ENCODE measurements at places on chromosomes 7 and 10.

DNA sequence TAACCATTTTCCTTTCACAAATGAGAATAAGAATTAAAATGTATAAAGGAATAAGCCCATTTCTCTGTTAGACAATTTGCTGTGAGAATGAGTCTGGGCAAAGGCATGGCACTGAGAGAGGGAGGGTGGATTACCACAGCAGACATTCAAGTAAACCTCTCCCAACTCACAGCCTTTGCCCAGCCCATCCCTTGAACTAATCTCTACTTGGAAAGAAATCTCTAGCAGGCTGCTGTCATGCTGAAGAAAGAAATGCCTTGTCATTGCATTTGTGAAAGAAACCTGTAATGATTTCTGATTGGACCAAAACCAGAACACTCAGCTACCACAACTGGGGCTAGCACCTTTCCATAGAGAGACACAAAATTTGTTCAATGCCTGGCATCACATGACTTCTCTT lies 39.2 kb downstream of the CH25H start:
- DNase-seq = no peak

DNA sequence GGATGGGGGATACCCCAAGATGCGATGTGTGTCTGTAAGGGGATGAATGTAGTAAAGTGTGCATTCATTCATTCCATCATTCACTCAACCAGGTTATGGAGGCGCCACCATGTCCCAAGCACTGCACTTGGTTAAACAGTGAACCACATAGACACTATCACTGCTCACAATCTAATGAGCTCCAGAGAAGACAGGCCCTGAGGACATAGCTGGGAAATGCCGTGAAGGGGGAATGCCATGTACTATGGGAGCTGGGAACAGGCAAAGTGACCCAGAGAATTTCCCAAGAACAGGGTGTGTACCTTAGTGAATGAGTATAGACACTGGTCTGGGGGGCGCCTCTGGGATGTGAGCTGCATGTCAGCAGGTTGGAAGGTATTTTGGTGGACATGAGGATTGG lies 44.5 kb upstream of the LBX1 start:
- DNase-seq = no peak

GRCh38 chr7:117402109-117402508 lies 25.2 kb downstream of the ASZ1 start:
- DNase-seq = no peak

DNA sequence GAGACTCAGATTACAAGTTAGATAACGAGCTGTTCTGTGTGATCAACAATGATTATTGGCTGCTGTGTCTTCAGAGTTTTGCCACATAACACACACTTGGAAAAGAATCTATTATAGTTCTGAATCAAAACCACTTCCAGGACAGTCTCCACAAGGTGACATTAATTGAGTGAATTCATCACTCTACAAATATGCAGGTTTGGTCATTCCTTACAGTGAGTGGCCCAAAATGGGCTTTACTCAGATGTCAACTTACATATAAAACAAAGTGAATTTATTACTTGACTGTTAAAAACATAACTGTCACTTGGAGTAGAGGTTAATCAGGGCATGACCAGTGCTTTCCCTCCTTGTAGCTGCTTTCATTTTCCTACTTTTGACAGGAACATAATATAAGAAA lies 984.3 kb downstream of the REEP3 start:
- DNase-seq = no peak

- DNase-seq = no peak
These were observed 152.6 kb downstream of the XPNPEP1 start for GRCh38 chr10:109770663-109771062.

DNA sequence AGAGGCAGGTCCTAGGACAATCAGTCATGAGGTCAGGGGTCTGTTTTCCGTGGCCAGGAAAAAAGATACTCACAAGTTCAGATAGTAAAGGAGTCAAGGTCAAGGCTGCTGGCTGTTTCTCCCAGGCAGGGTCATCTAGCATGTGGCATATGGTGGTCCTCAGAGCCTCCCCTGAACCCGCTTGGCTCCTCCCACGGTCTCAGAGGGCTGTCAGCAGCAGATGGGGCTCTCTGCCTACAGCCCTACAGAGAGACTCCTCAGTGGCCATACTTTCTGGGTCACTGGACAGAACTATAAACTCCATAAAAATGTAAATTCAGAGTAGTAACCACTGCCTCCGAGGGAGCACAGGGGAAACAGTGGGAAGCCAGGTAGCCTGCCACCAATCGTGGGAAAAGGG lies 11.3 kb upstream of the DRGX start:
- no peak for DNase-seq

DNA sequence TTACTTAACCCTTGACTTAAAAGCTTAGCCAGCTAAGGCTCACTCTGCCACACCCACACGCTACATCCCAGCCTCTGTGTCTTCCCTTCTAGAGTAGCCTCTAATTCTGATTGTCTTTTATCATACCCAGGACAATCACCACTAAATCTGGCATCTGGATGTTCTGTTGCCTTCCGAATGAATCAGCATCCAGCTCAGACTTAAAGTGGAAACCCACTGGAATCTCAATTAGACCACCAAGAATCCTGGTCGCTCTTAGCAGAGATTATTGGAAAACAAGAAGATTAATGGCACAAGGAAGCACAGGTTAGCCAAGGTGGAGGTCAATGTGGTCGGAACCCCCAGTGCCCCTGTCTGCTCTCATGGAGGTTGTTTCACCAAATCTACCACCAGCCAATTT lies 404.2 kb upstream of the FOXK1 start:
- DNase-seq = no peak

DNA sequence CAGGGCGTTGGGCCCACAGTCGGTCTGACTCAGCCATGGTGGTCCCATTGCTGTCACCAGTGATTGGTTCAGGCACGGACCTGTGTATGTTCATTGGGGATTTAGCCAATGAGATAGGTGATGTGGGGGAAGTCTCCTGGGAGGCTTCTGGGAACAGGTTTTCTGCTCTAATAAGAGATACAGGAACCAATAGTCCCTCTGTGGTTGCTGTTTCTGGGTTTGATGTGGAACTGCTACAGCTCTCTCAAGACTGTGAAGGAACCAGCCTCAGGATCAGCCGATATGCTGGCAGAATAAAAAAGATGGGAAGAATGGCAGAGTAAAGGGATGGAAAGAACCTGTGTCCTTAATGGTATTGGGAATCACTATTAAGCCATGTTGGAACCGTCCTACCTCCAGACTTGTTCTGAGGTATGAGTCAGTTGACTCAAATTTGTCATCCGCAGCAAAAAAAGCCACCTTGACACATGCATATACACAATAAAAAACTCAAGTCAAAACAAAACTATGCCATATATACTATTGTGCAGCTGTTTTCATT lies 70.6 kb downstream of the MCMBP start:
- no peak for DNase-seq

- DNase-seq = peak; percentile 27
These were observed 1.8 kb downstream of the WASL start for GRCh38 chr7:123746931-123747488.

DNA sequence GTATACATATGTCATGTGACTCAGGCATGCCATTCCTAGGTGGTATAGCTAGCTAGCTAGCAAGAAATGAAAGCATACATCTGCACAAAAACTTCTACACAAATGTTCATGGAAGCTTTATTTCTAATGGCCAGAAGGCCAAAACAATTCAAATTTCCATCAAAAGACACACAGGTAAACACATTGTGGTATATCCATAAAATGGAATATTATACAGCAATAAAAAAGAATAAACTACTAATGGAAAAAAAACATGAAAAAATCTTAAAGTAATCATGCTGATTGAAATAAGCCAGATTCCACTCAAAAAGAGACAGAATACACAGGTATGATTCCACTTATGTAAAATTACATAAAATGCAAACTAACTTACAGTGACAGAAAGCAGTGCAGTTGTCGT lies 154.3 kb downstream of the MACC1 start:
- DNase-seq = no peak

DNA sequence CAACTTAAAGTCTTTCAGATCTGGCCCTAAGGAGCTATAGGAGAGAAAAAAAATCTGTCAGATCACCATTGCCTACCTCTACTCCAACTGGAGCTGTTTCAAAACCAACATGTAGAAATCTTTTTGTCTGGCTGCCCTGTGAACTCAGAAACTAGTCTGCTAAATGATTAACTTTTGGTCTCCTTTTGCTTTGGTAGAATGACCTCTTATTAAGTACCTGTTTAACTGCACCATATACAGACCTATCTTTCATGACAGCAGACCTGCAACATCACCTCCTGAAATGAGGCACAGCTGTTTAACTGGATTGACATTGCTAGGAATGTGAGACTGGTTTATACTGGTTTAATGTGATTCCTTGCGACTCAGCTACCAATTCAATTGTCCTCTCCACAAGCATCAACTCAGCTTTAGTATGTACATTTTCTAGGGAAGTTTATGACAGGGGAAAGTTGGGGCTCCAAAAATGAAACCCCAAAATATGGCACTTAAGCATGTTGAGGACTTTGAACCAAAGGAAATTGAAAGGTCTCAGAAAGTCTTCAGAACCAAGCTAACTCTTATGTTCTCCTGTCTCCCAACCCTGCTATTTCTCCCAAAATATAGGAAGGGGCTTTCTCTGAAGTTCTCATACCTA lies 1.8 kb downstream of the CYP3A43 start:
- DNase-seq = no peak

DNA sequence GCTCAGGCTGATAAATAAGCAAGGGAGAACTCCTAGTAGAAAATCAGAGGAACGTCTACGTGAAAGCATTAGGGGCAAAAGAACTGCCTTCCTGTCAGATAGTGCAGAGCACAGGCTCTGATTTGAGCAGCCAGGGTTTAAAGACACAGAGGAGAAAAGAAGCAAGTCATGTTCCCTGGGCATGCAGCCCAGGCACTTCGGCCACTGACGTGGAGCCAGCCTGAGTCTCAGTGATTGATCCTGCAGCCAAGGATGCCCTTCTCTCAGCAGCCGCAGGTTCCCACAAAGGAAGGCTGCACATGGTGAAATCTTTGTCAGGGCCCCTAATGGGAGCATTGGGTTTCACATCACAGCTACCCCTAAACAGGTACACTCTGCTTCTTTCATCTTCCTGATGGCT lies 161.7 kb upstream of the HPS1 start:
- DNase-seq = no peak

DNA sequence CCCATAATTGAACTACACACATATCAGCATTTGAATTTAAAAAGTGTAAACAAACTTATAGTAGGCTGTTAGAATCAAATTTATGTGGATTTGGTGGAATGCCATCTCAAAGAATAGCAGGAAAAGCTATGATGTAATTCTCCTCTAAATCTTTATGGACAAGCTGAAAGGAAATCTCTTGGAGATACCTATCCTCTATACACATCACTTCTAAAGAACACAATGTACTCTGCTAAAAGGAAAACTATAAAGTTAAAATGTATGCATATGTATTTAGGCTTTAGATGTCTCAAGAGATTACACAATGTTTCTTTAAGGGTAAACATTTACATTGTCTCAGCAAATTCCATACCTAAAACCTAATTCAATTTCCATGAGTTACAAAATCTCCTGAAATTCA lies 323.3 kb downstream of the CRPPA start:
- DNase-seq = no peak

DNA sequence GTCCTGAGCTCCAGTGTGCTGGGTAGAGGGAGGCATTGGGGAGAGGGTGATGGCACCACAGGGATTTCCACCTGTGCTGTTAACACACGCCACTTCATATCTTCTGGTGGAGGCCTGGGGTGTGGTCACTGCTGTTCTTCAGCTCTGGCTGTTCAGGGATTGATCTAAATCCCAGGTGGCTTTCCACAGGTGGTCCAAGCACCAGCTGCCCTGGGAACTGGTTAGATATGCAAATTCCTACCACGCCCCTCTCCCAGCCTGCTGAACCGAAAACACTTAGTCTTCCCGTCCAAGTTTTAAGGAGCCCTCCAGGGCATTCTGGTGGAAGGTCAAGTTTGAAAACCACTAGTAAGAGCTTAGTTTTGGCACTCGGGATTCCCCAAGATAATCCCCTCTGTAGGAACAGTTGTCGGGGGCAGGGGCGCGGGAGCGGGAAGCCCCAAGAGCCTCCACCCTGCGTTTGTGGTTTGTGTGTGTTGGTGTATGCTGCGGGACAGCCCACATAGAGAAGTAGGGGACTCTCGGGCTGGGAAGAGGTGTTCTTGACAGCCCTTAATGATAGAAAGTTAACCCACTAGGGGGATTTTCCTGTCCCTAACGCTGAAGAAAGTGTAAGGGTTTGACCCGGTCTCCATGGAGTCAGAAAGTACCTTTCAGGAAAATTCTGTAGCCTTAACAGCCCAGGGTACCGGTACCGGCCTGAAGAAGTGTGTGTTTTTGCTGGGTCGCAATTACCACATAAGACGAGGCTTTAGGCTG lies 5.1 kb downstream of the DEPP1 start:
- DNase-seq = peak; percentile 88

Data from NCI-H526 (cell line).